ENCODE measurements at places on chromosomes 3 and 15.

DNA sequence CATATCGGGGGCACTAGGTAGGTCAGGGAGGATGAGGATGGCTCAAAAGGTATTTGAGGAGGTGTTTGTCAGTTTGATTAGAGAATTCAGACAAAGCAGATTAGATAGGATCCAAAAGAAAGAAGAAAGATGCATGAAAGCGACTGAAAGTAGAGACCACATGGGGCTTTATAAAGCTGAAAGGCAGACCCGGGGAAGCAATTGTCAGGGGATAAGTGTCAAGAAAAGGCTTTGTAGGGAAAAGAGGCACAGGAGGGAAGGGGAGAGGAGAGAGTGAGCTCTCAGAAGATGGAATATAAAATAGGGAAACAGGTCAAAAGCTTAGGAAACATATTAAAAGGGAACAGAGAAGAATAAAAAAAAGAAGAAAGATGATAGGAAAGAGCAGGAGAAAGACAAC, 308.2 kb upstream of the RORA start:
- DNase-seq = no peak

DNA sequence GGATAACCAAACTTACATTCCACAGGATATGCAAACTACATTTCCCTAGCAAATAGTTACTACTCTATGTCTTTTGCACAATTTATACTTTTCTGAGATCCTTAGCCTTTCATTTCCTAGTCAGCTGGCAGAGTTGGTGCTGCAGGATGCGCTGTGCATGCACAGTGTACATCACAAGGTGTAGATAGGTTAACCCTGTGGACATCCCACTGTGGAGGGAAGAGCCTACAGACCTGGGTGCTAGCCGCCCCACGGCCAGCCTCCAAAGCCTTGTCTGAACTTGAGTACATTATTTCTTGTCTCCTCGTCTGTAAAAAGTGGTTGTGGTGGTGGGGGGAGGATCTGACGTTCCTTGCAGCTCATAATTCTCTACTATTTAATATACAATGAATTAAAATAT, 3.5 kb downstream of the TNFSF10 start:
- DNase-seq = no peak

DNA sequence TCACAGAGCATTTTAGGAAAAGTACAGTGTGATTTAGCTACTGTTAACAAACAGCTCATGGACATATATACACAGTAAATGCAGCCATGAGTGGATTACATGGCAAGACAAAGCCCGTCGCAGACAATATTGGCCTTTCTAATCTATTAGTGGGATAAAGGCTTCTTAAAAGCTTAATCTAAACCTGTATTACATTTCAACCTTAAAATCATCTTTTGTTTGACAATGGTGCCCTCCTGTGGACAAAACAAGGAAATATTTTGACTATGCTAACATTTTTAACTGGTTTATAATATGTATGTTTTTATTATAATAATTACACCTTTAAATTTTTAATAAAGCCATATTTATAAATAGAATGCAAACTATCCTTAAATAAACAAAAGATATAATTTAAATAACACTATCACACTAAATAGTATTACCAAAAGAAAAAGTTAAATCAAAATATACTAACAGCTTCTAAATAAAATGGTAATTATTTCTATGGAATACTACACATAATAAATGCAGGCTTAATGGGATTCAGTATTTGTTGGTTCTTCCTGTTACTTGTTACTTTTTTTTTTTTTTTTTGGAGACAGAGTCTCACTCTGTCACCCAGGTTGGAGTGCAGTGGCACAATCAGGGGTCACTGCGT, 38.6 kb downstream of the TAFA4 start:
- peak; percentile 20 for DNase-seq

DNA sequence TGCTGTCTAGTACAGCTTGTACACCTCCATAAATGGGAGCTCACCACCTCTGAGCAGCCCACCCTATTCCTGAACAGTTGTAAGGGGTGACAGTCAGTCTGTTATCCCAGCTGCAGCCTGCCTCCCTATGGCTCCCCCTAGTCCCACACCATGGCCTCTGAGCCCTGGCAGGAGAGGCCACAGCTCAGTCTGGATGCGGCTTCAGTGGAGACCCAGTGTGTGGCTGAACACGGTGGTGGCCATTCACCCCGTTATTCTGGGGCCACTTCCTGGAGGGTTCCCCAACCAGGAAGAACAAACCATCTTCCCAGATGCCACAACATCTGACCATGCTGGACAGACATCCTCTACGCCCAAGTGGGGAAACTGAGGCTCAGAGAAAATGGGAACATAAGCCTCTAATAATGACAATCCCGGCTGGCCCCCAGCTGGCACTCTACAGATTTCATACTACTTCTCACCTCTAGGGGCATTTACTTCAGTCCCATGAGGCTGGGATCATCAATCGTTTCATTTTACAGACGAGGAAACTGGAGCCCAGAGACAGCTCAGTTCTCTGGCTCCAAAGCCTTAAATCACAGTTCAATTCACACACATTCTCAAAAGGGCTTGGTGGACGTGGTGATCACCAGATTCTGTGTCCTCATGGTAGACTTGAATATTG, 9.2 kb upstream of the GRIP2 start:
- no peak for DNase-seq

- no peak for DNase-seq
Observed at GRCh38 chr15:85609492-85609891, 185.2 kb downstream of the KLHL25 start.

GRCh38 chr3:6326771-6327170, 534.1 kb upstream of the GRM7 start:
- no peak for DNase-seq

GRCh38 chr3:133138017-133138416, 99.8 kb downstream of the TMEM108 start:
- DNase-seq = no peak

DNA sequence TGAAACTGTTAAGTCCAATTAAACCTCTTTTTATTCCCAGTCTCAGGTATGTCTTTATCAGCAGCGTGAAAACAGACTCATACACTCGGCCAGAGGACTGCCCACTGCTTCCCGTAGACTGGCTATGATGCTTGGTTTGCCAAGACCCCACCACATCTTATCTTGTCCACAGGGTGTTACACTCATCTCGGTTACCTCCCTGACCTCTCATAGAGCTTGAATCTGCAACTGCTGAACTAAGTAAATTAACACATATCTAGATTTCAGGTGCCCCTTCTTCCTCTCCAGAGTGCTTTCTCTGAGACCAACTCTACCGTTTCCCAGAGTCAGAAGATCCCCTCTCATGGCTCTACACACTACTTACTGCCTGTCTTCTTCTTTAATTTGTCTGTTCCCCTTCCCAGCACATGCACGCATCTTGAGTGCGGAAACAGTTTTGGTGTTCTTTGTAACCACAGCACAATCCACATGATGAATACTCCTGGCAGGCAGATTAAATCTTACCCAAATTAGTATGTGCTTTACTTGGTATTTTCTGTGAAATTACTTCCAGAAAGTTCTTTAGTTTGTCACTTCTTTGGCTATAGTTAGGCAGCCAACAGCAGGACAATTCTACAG, 49.7 kb downstream of the CD200 start:
- DNase-seq = no peak

- no peak for DNase-seq
Observed at GRCh38 chr3:188539037-188539436, 385.1 kb downstream of the LPP start.

- peak; percentile 50 for DNase-seq
Observed at GRCh38 chr15:68578175-68578979, 416 bp upstream of the CORO2B start.

DNA sequence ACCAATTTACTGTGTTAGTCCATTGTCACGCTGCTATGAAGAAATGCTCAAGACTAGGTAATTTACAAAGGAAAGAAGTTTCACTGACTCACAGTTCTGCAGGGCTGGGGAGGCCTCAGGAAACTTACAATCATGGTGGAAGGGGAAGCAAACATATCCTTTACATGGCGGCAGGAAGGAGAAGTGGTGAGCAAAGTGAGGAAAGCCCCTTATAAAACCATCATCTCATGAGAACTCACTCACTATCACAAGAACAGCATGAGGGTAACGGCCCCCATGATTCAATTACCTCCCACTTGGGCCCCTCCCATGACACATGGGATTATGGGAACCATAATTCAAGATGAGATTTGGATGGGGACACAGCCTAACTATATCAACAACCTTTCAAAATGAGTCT, 20.2 kb downstream of the USF3 start:
- DNase-seq = no peak

GRCh38 chr15:92637626-92638025, 17.9 kb downstream of the FAM174B start:
- no peak for DNase-seq

GRCh38 chr3:171257251-171258203, 202.7 kb downstream of the TNIK start:
- peak; percentile 40 for DNase-seq

GRCh38 chr3:122021811-122022401, at the start of gene ILDR1:
Gene ILDR1, minus strand, starts transcription at chr3:122022247. Its CDS starts 170 bp downstream, at chr3:122022077.
- no peak for DNase-seq

DNA sequence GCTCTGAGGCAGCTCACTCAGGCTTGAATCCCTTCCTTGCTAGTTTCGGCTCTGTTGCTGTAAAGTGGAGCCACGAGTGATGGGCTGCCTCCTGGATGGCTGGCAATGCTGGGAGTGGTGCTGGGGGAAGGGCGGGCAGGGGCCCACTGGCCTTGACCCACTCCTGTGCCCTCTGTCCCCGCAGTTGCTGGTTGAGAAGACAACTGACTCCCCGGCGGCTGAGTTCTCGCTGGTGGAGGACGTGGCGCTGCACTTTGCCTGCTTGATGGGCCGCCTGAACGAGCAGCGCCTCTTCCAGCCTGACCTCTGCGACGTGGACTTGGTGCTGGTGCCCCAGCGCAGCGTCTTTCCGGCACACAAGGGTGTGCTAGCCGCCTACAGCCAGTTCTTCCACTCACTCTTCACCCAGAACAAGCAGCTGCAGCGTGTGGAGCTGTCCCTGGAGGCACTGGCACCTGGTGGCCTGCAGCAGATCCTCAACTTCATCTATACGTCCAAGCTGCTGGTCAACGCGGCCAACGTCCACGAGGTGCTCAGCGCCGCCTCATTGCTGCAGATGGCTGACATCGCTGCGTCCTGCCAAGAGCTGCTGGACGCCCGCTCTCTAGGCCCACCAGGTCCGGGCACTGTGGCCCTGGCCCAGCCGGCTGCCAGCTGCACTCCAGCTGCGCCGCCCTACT, 4.7 kb downstream of the ZBTB47 start:
- no peak for DNase-seq

GRCh38 chr15:68957696-68958095, 27.4 kb downstream of the SPESP1 start:
- DNase-seq = no peak

GRCh38 chr3:121659586-121659985, 1.1 kb downstream of the HCLS1 start:
- no peak for DNase-seq

DNA sequence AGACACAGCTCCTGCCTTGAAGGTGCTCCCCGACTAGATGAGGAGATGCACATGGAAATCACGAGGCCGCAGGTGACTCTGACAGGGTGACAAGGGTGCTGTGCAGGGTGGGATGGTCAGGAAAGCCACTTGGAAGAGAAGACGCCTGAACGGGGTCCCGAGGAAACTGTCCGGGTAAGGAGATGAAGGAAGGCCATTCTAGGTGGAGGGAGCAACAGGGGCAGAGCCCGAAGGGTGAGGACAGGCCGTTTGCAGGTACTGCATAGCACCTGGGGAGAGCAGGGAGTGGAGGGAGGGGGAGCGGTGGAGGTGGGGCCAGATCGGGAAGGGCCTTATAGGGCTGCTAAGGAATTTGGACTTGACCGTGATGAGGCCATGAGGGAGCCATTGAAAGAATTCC, 105.6 kb upstream of the DLG1 start:
- no peak for DNase-seq

- DNase-seq = no peak
Observed at GRCh38 chr15:91308855-91309254, 208.8 kb downstream of the SV2B start.

DNA sequence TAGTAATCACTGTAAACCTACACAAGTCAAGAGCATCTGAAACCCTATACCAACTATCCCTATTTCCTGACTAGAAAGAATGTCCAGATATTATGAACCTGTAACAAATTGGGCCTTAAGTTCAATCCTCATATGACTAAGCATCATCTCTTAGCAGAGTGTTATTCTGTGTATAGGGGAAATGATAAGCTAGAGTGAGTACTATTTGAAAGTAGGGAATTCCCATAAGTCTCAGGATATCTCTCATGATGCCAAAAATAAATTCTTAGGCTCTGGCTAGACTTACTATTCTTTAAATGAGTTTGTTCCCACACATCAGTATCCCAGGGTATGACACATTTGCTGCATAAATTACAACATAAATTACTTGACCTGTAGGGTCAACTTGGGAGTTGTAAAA, 15.3 kb downstream of the MRPL47 start:
- no peak for DNase-seq

GRCh38 chr15:91150502-91151160, 50.6 kb downstream of the SV2B start:
- DNase-seq = no peak

Measured in HS-27A (cell line).